ENCODE measurements at places on chromosomes 16 and 17. TPM values are rescaled to one million over a fixed set of nuclear protein-coding genes. Genes with fewer than 3 reads are reported as not detected.

DNA sequence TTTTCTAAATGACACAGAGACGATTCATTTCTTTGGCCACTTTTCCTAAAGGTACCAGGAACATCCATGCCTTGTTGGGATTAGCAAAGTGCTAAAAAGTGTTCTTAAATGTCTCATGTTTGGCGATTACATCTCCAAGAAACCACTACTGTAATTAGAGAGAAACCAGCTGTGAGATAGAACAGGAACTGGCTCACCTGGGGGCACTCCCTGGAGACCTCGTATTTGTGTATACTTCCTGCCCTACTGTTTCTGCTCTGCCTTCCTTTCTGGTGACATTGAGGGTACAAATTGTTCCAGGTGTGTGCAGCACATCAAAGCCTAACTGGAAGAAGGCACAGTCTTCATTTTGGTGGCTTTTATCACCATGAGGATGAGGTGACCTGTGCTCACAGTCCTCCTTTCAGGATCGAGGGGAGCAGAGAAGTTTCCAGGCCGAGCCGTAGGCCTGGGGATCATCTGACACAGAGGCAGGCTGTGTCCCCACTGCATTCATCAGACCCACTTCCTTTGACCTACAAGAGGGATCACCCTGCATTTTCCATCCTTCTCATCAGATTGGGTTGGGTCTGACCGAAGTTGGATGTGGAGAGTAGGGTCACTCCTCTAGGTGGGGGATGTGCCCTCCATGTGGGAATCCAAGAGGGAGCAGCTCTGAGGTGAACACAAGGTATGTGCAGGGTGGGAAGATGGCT is 23.7 kb downstream of the CCL4 start:
- H3K27me3 ChIP-seq = no peaks in the 10 kb centered on the region
- no peaks in the 10 kb centered on the region for H3K36me3 ChIP-seq
- no peak for DNase-seq
- H3K4me1 ChIP-seq = peaks cover 22% of the 10 kb centered on the region
- no peak overlapping the region for H3K27ac ChIP-seq

- no peak overlapping the region for H3K4me3 ChIP-seq
- H3K4me1 ChIP-seq = peaks cover 95% of the 10 kb centered on the region
- no peaks in the 10 kb centered on the region for H3K27me3 ChIP-seq
- peak overlapping the region; percentile 61 for H3K27ac ChIP-seq
- peaks cover 9% of the 10 kb centered on the region for H3K36me3 ChIP-seq
- no peak for DNase-seq
Measured at GRCh38 chr17:77382966-77383612, 242.3 kb downstream of the SEC14L1 start.

DNA sequence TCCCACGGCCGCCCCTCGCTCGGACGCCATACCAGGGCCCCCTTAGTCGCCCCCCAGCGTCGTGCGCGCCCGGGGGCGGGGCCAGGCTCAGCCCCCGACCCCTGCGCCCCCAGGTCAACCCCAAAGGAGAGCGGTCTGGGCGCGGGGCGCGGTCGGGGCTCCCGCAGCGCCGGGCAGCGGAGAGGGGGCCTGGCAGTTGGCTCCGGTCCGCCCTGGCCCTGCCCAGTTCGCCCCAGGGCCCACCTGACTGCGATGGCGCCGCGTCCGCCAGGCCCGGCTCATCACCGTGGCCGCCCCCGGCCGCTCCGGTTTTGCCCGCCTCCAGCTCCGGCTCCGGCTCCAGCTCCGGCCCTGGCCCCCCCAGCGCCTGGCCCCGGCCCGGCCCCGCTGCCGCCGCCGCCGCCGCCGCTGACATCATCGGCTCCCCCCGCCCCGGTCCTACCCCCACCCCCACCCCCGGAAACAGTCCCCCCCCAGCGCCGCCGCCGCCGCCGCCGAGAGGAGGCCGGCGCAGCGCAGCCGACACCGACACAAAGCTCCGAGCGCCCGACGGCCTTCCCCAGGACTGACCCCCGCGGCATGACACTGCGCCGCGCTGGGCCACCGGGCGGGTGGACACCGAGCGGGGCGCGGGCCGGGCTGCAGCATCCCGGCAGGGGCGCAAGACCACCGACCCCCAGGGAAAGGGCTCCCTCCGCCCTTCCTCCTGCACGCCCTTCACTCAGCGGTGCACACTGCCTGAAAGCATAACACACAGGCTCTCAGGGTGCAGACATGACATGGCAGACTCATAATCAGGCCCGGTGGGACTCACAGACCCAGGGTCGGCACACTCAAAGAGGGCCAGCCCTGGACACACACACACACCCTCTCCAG is at the start of gene ZBTB4:
ZBTB4 (minus strand) TSS at position 419 of the 876 bp plus-strand sequence. CDS start 12,830 bp downstream, outside the sequence.
- no peaks in the 10 kb centered on the region for H3K36me3 ChIP-seq
- H3K4me3 ChIP-seq = peak within 1 kb of the TSS; percentile 74
- no peaks in the 10 kb centered on the region for H3K27me3 ChIP-seq
- H3K27ac ChIP-seq = peak within 1 kb of the TSS; percentile 94

GRCh38 chr16:21301168-21301894 is 23.2 kb upstream of the CRYM start:
- peak; percentile 27 for DNase-seq
- H3K4me1 ChIP-seq = peaks cover 11% of the 10 kb centered on the region
- peak overlapping the region; percentile 35 for H3K4me3 ChIP-seq
- no peaks in the 10 kb centered on the region for H3K36me3 ChIP-seq

DNA sequence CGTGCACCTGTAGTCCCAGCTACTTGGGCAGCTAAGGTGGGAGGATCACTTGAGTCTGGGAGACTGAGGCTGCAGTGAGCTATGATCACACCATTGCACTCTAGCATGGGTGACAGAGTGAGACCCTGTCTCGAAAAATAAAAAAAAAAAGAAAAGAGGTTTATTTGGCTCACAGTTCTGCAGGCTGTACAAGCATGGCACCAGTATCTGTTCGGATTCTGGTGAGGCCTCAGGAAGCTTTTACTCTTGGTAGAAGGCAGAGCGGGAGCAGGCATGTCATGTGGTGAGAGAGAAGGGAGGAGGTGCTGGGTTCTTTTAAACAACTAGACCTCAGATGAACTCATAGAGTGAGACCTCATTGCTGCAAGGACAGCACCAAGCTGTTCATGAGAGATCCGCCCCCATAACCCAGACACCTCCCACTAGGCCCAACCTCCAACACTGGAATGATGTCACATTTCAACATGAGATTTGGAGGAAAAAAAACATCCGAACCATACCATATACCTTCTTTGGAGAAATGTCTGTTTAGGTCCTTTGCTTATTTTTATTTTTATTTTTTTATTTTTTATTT is 10.3 kb upstream of the RMI2 start:
- H3K27me3 ChIP-seq = no peaks in the 10 kb centered on the region
- H3K27ac ChIP-seq = no peak overlapping the region
- DNase-seq = no peak
- no peak overlapping the region for H3K4me3 ChIP-seq

GRCh38 chr16:67708368-67708771 is 10.7 kb downstream of the GFOD2 start:
- DNase-seq = no peak
- H3K27me3 ChIP-seq = no peaks in the 10 kb centered on the region
- no peak overlapping the region for H3K4me3 ChIP-seq
- H3K36me3 ChIP-seq = no peaks in the 10 kb centered on the region
- H3K27ac ChIP-seq = no peak overlapping the region

GRCh38 chr16:11966173-11966572 is 1.2 kb downstream of the TNFRSF17 start:
- no peaks in the 10 kb centered on the region for H3K36me3 ChIP-seq
- no peaks in the 10 kb centered on the region for H3K4me1 ChIP-seq
- H3K27me3 ChIP-seq = no peaks in the 10 kb centered on the region
- DNase-seq = no peak

Gene VAT1
- 21.1 TPM for total RNA-seq

Gene ZNF750
- not detected for total RNA-seq

Gene HBA2
- 3.2 TPM for total RNA-seq

Gene CES3
- 0.95 TPM for total RNA-seq

Gene KRT33B
- not detected for total RNA-seq

Gene NUPR1
- not detected for total RNA-seq

Gene LGALS9
- total RNA-seq = 102 TPM

Gene KRT34
- not detected for total RNA-seq

Gene CHST5
- total RNA-seq = not detected
